Erythroblast (primary cell): ENCODE measurements at places on chromosomes 7 and 10.

DNA sequence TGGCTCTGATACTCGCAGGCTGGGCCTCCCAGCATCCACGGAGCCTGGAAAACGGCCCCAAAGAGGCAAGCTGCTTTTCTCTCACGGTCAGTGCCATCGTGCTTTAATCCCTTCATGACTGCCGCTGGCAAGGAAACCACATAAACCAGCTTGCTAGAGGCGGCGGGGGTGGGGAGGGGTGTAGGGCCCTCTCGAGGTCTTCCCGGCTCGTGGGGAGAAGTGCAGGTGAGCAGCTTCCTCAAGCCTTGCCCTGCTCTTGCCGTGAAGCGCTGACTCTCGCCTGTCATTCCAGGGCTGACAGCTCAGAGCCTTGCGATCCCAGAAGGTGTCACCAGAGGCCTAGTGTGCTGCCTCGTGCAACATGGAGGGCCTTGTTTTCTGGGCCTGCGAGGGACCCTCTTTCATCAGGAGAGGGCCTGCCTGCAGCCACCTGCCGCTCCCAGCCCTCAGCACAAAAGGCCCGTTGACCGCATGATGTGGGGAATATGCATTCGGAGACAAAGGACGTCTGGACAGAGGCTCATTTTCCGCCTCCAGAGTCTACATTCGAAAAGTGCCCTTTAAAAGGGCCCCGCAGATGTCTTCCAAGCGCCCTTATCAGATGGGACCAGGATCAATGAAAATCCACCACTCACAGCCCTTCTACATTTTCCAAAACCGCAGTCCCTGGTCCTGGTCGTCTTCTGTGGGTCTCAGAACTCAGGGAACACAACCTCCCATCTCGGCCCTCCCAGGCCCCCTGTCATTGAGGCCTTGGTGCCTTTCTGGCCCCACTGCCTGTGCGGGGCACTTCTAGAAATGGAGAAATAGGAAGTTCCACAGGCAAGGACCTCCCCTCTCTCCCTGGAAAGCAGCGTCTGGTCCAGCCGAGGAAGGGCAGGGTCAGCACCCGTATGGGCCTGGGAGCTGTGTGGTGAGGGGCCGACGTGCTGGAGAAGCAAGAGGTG lies 58.7 kb downstream of the ZRANB1 start:
- DNase-seq, result peak; percentile 38

GRCh38 chr10:9268176-9268575 lies 1213.7 kb downstream of the GATA3 start:
- DNase-seq, result no peak

DNA sequence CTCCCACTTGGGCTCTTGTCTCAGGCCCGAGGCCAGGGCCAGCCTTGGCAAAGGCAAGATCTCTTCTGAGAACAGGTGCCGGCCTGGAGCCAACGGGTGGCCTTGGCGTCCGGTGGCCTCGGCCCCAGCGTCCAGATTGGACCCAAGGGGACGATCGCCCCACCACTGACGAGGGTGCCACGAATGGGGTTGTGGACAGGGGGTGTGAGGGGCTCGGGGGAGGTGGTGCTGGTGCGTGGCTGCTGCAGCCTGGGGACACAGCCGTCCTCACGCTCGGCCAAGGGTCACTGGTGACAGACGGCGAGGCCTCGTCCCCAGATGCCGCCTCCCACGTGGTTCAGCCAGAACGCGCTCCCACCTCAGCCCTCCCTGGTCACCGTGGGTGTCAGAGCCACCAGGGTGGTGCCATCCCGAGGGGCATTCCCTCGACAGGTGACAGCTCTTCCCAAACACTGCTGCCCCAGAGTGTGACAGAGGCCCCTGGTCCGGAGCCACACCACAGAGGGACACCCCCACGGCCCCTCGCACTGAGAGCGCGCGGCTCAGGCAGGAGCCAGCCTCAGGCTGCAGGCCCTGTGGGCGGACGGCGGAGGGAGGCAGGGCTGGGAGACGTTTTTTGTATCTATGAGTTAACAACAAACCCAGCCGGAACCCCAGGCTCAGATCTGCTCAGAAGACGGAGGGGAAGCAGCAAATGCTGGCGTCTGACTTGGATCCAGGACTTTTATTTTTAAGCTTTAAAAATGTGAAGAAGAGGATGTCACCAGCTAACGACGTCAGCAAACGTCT lies 18.5 kb upstream of the CFAP46 start:
- no peak for DNase-seq

- no peak for DNase-seq
Measured at GRCh38 chr10:37489658-37490003, 364.2 kb downstream of the ANKRD30A start.

- no peak for DNase-seq
Measured at GRCh38 chr7:78777829-78778228, 675.6 kb downstream of the MAGI2 start.

- no peak for DNase-seq
Measured at GRCh38 chr10:117590101-117590875, 47.7 kb downstream of the EMX2 start.

GRCh38 chr7:45955286-45955685 lies 34.2 kb upstream of the IGFBP3 start:
- DNase-seq, result no peak

DNA sequence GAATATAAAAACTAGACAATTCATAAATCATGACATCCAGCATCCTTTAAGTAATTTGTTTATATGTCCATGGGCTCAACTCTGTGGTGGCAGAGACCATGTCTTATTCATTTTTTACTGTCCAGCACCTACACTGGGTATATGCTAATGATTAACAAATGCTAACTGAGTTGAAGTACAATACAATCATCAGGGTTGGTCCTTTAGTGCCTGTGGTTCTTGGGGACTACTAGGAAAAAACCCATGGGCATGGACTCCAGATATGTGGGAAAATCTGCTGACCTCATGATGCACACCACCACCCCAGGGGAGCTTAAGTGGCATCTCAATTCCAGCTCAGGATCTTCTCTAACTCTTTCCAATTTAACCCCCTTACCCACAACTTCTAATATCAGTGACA lies 85.3 kb upstream of the YAE1 start:
- no peak for DNase-seq

DNA sequence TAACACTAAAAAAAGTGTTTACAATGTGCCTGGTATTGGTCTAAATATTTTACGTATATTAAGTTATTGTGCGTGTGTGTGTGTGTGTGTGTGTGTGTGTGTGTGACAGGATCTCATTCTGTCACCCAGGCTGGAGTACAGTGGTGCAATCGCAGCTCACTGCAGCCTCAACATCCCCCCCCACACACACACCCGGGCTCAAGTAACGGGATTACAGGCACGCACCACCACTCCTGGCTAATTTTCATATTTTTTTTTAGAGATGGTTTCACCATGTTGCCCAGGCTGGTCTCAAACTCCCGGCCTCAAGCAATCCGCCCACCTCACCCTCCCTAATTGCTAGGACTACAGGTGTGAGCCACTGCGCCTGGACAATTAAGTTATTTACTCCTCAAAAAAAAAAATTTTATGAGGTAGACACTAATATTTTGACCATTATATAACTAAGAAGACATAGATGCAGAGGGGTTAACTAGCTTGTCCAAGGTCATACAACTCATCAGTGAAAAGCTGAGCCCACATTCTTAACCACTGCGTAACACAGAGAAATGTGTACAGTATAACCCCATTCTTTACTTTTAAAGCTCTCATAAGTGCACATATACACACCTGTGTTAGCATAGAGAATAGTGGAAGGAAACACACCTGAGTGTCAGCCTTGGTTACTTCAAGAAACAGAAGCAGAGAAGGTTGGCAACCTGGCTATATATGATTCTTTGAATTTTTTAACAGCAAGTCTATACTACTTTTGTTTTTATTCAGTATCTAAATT lies 35.0 kb downstream of the DNAJC12 start:
- DNase-seq, result no peak

- DNase-seq, result no peak
Measured at GRCh38 chr7:47418601-47419309, 163.2 kb downstream of the TNS3 start.

GRCh38 chr10:121803611-121804010 lies 124.2 kb downstream of the ATE1 start:
- no peak for DNase-seq

GRCh38 chr7:139321071-139321745 lies 19.9 kb upstream of the FMC1 start:
- peak; percentile 25 for DNase-seq

- DNase-seq, result no peak
Measured at GRCh38 chr7:29805886-29806207, 461 bp upstream of the WIPF3 start.

DNA sequence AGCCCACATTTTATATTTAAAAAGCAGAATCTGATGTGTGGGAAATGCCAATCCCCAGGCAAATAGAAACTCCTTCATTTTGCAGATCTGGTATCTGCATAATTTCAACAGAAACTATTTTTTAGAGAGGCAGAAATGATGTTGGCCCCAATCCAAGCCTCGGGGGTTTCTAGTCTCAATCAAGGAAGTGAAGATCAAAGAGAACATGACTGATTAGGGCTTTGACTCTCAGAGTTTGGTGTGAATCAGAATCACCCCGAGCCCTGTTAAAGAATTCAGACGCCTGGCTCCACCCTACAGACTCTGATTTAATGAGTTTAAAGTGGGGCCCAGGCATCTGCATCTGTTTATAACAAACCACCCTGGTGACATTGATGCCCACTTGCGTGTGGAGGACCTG lies 36.7 kb upstream of the UBE2H start:
- DNase-seq, result no peak

- DNase-seq, result no peak
Measured at GRCh38 chr7:18644981-18645380, 149.4 kb downstream of the HDAC9 start.
